GM12878 (cell line): ENCODE measurements at places on chromosomes 5 and 9. TPM values are rescaled to one million over a fixed set of nuclear protein-coding genes. Genes with fewer than 3 reads are reported as not detected.

DNA sequence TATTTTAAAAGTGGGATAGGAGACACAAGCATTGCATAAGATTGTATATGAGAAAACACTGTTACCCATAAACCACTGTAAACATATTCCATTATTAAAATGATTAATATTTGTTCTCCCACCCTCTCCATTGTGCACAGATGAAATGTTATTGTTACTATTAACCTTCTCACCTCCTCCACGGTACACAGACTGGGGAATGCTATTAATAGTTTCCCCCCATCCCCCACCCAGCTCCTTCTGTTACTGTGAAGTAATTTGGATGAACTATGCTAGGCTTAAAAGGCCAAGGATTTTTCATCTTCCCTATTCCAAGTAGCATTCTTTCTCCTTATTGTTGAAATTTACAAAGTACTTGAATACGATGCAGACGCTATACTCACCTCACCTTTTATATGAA is 91.4 kb downstream of the JAKMIP2 start:
- H3K27me3 ChIP-seq = no peaks in the 10 kb centered on the region
- H3K36me3 ChIP-seq = no peaks in the 10 kb centered on the region
- no peak overlapping the region for H3K4me3 ChIP-seq
- no peak for DNase-seq

- no peaks in the 10 kb centered on the region for H3K27me3 ChIP-seq
- no peak overlapping the region for H3K4me3 ChIP-seq
- H3K4me1 ChIP-seq = no peaks in the 10 kb centered on the region
- H3K27ac ChIP-seq = no peak overlapping the region
Observed at GRCh38 chr5:91486638-91487037, 103.5 kb upstream of the ARRDC3 start.

DNA sequence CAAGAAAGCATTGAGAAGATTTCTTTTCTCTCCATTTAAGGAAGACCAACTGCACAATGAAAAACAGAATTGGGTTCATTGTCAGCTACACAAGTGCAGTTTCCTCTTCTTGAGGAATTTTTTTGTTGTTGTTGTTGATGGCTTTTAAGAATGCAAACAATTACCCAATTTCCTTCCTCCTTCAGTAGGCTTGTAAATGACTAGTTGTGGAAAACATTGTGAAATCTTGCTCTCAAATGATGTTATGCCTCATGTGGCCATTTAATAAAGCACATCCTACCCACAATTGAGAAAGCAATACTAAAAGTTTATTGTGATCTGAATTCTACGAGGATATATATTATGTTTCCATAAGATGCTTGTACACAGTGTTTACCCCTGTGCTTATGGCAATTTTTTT is 171.6 kb downstream of the FAM174A start:
- no peak overlapping the region for H3K27ac ChIP-seq
- DNase-seq = no peak

- H3K4me1 ChIP-seq = no peaks in the 10 kb centered on the region
- H3K36me3 ChIP-seq = no peaks in the 10 kb centered on the region; the same call in 1 of the 2 replicates
- H3K27me3 ChIP-seq = no peaks in the 10 kb centered on the region
- no peak for DNase-seq
- H3K27ac ChIP-seq = no peak overlapping the region
Observed at GRCh38 chr5:78841767-78842166, 143.3 kb downstream of the ARSB start.

The GARIN3 gene
- total RNA-seq = not detected in 2 replicates

DNA sequence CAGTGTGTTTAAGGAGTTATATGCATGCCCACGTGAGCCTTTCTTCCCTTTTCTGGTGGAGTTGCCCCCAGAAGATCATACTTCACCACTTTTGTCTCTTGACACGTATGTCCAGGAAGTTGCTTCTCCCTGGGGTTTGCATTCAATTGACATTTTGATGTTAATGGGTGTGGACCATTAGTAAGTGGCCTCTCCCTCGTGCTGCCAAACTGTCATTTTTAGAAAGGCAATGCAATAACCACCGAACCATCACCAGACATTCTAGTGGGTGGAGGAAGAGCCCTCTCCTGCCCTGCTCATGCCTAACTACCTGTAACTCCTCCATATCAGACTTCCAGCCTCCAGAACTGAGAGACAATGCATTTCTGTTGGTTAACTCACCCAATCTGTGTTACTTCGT is 290.8 kb downstream of the ATPSCKMT start:
- H3K4me1 ChIP-seq = no peaks in the 10 kb centered on the region
- DNase-seq = no peak
- no peaks in the 10 kb centered on the region for H3K27me3 ChIP-seq
- no peak overlapping the region for H3K4me3 ChIP-seq
- H3K36me3 ChIP-seq = no peaks in the 10 kb centered on the region

DNA sequence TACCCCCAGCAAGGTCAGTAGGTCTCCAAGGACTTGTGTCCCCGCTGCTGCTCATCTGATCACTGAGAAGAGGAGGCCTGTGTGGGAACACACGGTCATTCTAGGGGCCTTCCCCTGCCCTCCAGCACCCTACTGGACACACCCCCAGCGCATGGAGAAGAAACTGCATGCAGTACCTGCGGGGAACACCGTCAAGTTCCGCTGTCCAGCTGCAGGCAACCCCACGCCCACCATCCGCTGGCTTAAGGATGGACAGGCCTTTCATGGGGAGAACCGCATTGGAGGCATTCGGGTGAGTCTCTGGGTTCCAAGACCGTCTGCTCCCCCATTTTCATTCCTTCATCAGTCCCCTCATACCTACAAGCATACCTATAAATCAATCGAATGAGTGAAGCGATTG is 4.1 kb downstream of the FGFR4 start:
- no peak overlapping the region for H3K27ac ChIP-seq
- DNase-seq = no peak
- no peaks in the 10 kb centered on the region; the same call in none of the 2 replicates for H3K27me3 ChIP-seq
- H3K4me3 ChIP-seq = no peak overlapping the region

DNA sequence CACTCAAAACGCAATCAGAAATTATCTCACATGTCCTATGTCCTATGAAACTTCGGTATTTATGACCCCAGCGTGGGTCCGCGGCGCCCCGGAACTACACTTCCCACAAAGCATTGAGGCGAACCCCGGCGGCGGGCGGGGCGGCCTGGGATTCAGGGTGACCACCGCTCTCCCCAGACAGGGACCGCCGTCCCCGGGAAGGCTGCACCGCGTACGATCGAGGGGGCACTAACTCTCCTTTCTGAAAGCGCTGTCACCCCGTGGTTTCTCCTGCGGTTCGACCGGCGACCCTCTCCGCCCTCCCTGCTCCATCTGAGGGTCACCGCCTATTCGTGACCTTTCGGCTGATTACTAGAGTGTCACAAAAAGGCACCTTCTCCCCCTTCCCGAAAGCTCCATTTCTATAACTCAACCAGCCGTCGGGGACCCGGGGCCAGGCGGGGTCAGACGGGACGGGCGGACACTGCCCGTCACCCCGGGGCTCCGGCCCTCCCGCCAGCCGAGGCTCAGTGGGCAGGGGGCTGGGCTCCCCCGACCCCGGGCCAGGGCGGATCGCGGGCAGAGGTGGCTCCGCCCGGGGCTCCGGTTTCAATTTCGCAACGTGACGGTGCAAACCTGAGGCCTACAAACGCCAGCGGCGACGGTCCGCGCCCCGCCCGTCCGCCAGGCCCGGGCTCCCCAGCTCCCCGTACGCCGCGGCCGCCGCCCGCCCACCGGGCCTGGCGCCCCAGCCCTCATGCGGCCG is 1.3 kb downstream of the ECPAS start:
- H3K27me3 ChIP-seq = no peaks in the 10 kb centered on the region
- H3K4me3 ChIP-seq = peak overlapping the region; percentile 85
- H3K36me3 ChIP-seq = no peaks in the 10 kb centered on the region
- H3K4me1 ChIP-seq = peaks cover 1% of the 10 kb centered on the region; the same call in 1 of the 2 replicates
- no peak for DNase-seq

- H3K4me3 ChIP-seq = no peak overlapping the region
- DNase-seq = no peak
- no peaks in the 10 kb centered on the region for H3K4me1 ChIP-seq
- H3K36me3 ChIP-seq = no peaks in the 10 kb centered on the region
- no peaks in the 10 kb centered on the region for H3K27me3 ChIP-seq
Observed at GRCh38 chr5:54833590-54833989, 151.8 kb downstream of the ESM1 start.

The TAF11L10 gene
- total RNA-seq = not detected in 2 replicates

GRCh38 chr9:83669067-83669466 is 38.7 kb downstream of the UBQLN1 start:
- H3K27me3 ChIP-seq = no peaks in the 10 kb centered on the region
- peaks cover 26% of the 10 kb centered on the region for H3K36me3 ChIP-seq
- H3K4me3 ChIP-seq = no peak overlapping the region

DNA sequence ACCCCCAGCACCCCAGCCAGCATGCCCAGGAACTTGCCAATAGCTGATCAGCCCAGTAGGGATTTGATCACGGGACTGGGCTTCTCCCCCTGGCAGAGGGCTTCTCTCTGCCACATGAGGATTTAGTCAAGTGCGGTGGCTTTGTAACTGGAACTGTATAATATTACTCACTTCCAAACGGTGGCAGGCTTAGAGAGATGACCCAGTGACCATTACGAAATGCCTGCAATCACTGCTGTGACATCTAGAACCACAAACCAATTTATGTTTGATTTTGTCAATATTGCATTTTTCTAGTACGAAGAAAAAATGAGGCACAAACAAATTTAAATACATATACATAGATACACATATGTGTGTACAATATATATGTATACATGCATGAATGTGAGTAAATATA is 192.1 kb downstream of the ERCC6L2 start:
- H3K4me3 ChIP-seq = no peak overlapping the region
- H3K27me3 ChIP-seq = peaks cover 3% of the 10 kb centered on the region
- no peak for DNase-seq
- H3K27ac ChIP-seq = no peak overlapping the region
- no peaks in the 10 kb centered on the region for H3K4me1 ChIP-seq

DNA sequence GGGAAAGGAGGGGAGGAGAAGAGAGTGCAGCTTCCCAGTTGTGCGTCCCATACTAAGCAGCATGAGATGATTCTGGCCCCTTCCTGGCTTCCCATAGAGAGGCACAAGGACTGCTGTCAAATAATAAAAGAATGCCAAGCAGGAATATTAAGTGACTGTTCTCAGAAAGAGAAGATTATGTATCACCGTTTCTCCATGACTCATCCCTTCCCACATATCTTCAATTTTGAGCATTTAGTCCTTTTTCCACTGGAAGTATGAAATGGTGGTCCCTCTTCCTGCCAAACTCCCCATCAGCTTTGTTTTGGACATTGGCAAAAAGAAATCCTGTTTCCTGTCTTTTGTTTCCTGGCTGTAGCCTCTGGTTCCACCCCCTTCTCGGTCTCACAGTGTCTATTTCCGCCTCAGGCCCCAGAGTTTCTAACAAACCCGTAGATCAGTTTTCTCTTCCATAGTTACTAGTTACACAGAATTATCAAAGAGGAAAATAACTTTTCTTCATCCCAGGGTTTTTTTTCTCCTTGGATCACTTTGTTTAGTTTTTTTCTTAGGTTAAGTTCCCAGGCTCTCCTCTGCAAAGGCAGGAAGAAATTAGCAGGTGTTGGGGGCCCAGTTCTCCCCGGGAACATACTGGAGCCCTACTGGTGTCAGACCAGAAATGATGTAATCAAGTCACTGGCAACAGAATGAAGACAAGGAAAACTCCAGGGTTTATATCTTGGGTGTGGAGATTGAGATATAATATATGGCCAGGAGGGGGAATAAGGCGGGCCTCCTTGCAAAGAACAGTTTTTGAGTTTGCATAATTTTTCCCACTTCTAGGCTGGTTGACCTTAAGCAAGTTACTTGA is 26.4 kb upstream of the ARHGAP26 start:
- no peak overlapping the region for H3K4me3 ChIP-seq
- no peak for DNase-seq
- no peaks in the 10 kb centered on the region for H3K36me3 ChIP-seq
- no peaks in the 10 kb centered on the region for H3K4me1 ChIP-seq
- H3K27ac ChIP-seq = no peak overlapping the region
- peaks cover 3% of the 10 kb centered on the region for H3K27me3 ChIP-seq

The DMXL1 gene
- total RNA-seq = 45.7 and 49.2 TPM in 2 replicates

DNA sequence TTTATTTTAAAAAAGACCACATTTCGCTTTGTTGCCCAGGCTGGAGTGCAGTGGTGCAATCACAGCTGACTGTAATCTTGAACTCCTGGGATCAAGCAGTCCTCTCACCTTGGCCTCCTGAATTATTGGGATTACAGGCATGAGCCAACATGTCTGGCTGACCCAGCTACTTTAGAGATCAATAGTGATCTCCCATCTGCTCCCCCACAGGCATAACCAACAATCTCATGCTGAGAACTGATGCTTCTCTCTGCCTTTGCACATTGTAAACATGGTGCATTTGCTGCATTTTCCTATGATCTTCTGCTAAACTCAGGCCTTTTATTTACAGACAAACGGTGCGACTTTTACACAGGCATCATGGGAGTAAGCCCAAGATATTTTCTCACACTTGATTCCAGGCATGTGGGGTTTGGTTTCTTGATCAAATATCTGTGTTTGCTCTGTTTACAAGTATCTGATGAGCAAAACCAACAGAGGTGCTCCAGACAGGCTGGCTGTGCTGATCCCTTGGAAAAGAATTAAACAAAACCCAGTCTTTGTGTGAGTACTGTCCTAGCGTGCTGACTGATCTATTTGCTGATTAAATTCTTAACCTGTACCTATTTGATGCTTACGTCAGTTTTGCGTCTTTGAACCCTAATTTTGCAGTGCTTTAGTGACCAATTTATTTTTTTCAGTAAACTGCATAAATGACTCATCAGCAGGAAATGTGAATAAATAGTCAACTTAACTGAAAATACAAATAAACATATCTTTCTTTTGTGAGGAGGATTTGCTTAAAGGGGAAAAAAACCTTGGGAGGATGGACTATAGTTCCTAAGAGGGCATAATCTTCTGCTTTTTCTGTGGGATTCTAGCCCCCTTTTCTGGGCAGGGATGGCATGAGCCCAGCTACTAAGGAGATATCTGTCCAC is 191.7 kb upstream of the NR3C1 start:
- peak overlapping the region; percentile 64 for H3K27ac ChIP-seq
- H3K36me3 ChIP-seq = no peaks in the 10 kb centered on the region
- no peak for DNase-seq
- H3K27me3 ChIP-seq = no peaks in the 10 kb centered on the region
- no peak overlapping the region for H3K4me3 ChIP-seq

GRCh38 chr9:137977571-137978261 is 100.1 kb downstream of the CACNA1B start:
- H3K4me3 ChIP-seq = no peak overlapping the region
- H3K36me3 ChIP-seq = no peaks in the 10 kb centered on the region
- no peaks in the 10 kb centered on the region for H3K4me1 ChIP-seq
- no peak for DNase-seq
- H3K27ac ChIP-seq = no peak overlapping the region

- no peak overlapping the region for H3K4me3 ChIP-seq
- no peak overlapping the region for H3K27ac ChIP-seq
- no peak for DNase-seq
- H3K36me3 ChIP-seq = no peaks in the 10 kb centered on the region
- no peaks in the 10 kb centered on the region for H3K27me3 ChIP-seq
Observed at GRCh38 chr9:69578026-69578425, 94.1 kb downstream of the APBA1 start.

- no peak overlapping the region for H3K4me3 ChIP-seq
- no peaks in the 10 kb centered on the region for H3K4me1 ChIP-seq
- H3K27ac ChIP-seq = no peak overlapping the region
- no peaks in the 10 kb centered on the region; the same call in 1 of the 2 replicates for H3K27me3 ChIP-seq
Observed at GRCh38 chr5:34487159-34487879, 168.8 kb upstream of the RAI14 start.
